ENCODE measurements at places on chromosomes 2 and 18. TPM values are rescaled to one million over a fixed set of nuclear protein-coding genes. Genes with fewer than 3 reads are reported as not detected.

IL1R2 gene
- total RNA-seq, result 0.15 TPM

RAB6C gene
- total RNA-seq, result 0.20 TPM

PAX8 gene
- total RNA-seq, result 12.4 TPM

DSC2 gene
- 2.5 TPM for total RNA-seq

FEV gene
- total RNA-seq, result not detected

LHCGR gene
- 2.3 TPM for total RNA-seq

TYMS gene
- total RNA-seq, result 1.1 TPM

SLC39A6 gene
- total RNA-seq, result 55.0 TPM

DNAJC27 gene
- total RNA-seq, result 10.2 TPM

TRABD2A gene
- 71.0 TPM for total RNA-seq

DRC1 gene
- 11.8 TPM for total RNA-seq

UGT1A3 gene
- total RNA-seq, result not detected

NYAP2 gene
- total RNA-seq, result 0.13 TPM

PSD4 gene
- 14.1 TPM for total RNA-seq

GALNT14 gene
- total RNA-seq, result 9.8 TPM

DNA sequence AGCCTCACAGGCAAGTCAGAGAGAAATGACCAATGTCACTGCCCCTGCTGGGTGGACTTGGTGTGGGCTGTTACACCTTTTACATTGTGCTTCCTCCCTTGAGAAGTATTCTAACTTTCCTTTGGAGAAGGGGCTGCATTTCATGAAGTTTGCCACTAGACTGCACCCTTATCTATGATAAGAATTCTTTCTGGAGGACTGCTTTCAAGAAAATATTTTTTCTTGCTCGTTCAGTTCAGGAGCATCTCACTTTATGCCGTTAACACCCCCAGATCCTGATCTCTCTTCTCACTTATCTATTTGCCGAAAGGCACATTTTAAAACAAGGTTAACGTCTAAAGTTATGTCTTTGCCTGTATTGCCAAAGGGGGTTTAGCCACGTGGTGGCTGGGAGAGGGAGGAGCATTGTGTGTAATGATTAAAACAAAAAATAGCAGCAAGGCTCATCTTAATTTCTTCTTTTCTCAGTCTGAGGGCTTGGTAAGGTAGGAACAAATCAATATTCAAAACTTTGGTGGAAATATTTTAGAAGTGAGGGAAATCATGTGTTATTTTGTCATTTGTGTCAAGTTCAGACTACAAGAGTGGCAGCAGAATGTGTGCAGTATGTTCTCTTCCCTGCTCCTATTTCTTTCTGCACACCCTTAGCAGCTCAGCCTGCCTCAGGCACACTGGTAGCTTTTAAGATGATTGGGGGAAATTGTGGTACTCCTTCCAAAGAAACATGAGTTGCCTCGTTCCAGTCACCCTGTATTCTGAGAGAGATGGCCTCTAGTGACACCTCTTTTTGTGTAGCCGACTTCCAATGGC is 1.6 kb upstream of the IGFBP5 start:
- H3K36me3 ChIP-seq, result no peaks in the 10 kb centered on the region
- no peak for DNase-seq
- no peaks in the 10 kb centered on the region for H3K27me3 ChIP-seq
- H3K4me3 ChIP-seq, result no peak overlapping the region
- H3K4me1 ChIP-seq, result peaks cover 23% of the 10 kb centered on the region
- H3K27ac ChIP-seq, result peak overlapping the region; percentile 49

DNA sequence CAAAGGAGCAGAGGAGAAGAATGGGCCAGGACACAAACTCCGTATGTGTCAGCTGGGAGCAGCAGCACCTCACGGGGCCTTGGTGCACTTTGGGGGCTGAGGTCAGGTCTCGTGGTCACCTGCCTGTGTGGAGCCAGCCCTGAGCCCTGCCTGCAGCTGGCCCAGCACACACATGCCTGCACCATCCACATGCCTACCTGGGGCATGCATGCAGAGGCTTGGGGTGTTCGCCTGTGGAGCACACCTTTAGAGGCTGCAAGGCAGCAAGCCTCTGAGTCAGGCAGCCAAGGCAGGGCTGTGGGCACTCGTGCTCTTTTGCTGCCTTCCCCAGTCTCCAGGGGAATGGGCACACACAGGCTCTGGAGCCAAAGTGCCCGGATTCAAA is 36.0 kb downstream of the ARHGEF4 start:
- H3K4me1 ChIP-seq, result no peaks in the 10 kb centered on the region
- no peaks in the 10 kb centered on the region for H3K36me3 ChIP-seq
- no peak overlapping the region for H3K4me3 ChIP-seq
- DNase-seq, result no peak

GRCh38 chr2:169732583-169733358 is 861 bp upstream of the KLHL23 start:
- H3K4me1 ChIP-seq, result peaks cover 4% of the 10 kb centered on the region
- no peaks in the 10 kb centered on the region for H3K27me3 ChIP-seq
- H3K36me3 ChIP-seq, result no peaks in the 10 kb centered on the region
- no peak for DNase-seq

DNA sequence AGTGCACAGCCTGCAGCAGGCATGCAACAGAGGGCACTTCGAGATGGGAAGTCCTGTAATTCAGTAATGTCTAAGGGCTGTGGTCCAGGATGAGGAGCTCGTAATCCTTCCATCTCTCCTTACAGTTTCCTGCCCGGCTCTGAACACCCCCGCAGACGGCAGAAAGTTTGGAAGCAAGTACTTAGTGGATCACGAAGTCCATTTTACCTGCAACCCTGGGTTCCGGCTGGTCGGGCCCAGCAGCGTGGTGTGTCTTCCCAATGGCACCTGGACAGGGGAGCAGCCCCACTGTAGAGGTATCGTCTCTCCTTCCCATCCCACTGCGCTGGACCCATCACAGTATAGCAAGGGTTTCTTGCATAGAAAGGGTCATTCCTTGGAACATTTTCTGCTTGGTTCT is 26.7 kb downstream of the FBLN7 start:
- DNase-seq, result no peak
- H3K36me3 ChIP-seq, result no peaks in the 10 kb centered on the region
- no peaks in the 10 kb centered on the region for H3K27me3 ChIP-seq
- no peak overlapping the region for H3K4me3 ChIP-seq
- H3K4me1 ChIP-seq, result no peaks in the 10 kb centered on the region
- no peak overlapping the region for H3K27ac ChIP-seq

DNA sequence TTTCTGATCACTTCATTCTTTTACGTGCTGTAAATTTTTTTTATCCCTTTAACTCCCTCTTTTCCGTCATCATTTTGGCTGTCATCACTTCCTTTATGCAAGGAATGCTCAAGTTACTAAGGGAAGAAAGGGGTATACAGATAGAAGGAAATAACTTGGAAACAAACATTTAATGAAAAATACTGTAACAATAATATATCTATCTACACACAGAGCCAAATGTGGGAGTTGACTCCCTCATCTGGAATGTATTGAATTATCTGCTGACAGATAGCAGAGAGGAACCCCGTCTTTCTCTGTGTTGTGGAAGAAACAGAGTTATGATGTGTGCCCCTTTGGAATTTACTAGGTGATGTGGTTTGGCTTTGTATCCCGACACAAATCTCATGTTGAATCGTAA is 182.5 kb upstream of the NXPH2 start:
- no peak for DNase-seq
- no peaks in the 10 kb centered on the region for H3K27me3 ChIP-seq
- no peaks in the 10 kb centered on the region for H3K36me3 ChIP-seq
- no peaks in the 10 kb centered on the region for H3K4me1 ChIP-seq

DNA sequence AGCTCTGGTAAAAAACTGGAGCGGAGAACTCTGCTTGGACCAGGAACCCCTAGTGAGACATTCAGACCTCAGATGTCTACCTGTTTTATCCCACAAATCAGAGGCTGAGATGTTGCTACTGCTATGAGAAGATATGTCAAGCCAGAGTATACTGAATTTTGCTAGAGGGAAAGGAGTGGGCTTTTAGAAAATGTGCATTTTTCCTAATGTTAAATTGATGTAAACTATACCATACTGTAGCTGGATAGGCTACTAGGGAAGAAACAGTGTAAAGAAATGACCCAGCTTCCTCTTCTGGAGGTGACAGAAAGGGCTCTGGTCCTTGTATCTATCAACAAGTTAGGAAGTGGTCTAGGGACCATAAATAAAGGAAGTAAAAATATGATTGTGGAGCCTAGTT is 65.0 kb downstream of the SLC39A10 start:
- no peaks in the 10 kb centered on the region for H3K27me3 ChIP-seq
- no peak overlapping the region for H3K27ac ChIP-seq
- H3K36me3 ChIP-seq, result no peaks in the 10 kb centered on the region
- no peaks in the 10 kb centered on the region for H3K4me1 ChIP-seq

GRCh38 chr18:59298871-59299270 is 19.6 kb downstream of the CPLX4 start:
- H3K4me3 ChIP-seq, result no peak overlapping the region
- no peak overlapping the region for H3K27ac ChIP-seq
- no peaks in the 10 kb centered on the region for H3K36me3 ChIP-seq
- no peak for DNase-seq
- H3K4me1 ChIP-seq, result no peaks in the 10 kb centered on the region
- no peaks in the 10 kb centered on the region for H3K27me3 ChIP-seq

GRCh38 chr2:214069254-214069653 is 341.6 kb upstream of the VWC2L start:
- no peaks in the 10 kb centered on the region for H3K4me1 ChIP-seq
- H3K36me3 ChIP-seq, result no peaks in the 10 kb centered on the region

DNA sequence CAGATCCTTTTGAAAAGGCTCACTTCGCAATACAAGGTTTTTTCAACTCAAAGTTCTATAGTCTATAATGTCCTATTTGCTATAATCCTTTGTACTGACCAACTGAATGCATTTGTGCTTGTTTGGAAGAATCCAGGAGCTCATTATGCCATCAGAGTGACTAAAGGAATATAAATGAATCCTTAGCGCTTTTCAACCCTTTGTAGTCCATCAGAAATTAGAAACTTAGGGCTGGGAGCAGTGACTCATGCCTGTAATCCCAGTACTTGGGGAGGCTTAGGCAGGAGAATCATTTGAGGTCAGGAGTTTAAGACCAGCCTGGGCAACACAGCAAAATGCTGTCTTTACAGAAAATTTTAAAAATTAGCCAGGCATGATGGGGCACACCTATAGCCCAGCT is 330.2 kb upstream of the CHAC2 start:
- no peak for DNase-seq
- H3K36me3 ChIP-seq, result no peaks in the 10 kb centered on the region
- H3K4me3 ChIP-seq, result no peak overlapping the region
- no peaks in the 10 kb centered on the region for H3K4me1 ChIP-seq
- H3K27me3 ChIP-seq, result no peaks in the 10 kb centered on the region

- H3K36me3 ChIP-seq, result no peaks in the 10 kb centered on the region
- no peaks in the 10 kb centered on the region for H3K27me3 ChIP-seq
- no peak overlapping the region for H3K27ac ChIP-seq
- H3K4me1 ChIP-seq, result no peaks in the 10 kb centered on the region
- no peak overlapping the region for H3K4me3 ChIP-seq
- DNase-seq, result no peak
Measured at GRCh38 chr2:187126247-187127005, 277.5 kb upstream of the ZSWIM2 start.

GRCh38 chr2:224143526-224143925 is 104.4 kb upstream of the SERPINE2 start:
- H3K36me3 ChIP-seq, result no peaks in the 10 kb centered on the region
- DNase-seq, result no peak
- no peaks in the 10 kb centered on the region for H3K27me3 ChIP-seq
- no peak overlapping the region for H3K27ac ChIP-seq
- no peaks in the 10 kb centered on the region for H3K4me1 ChIP-seq
- no peak overlapping the region for H3K4me3 ChIP-seq

DNA sequence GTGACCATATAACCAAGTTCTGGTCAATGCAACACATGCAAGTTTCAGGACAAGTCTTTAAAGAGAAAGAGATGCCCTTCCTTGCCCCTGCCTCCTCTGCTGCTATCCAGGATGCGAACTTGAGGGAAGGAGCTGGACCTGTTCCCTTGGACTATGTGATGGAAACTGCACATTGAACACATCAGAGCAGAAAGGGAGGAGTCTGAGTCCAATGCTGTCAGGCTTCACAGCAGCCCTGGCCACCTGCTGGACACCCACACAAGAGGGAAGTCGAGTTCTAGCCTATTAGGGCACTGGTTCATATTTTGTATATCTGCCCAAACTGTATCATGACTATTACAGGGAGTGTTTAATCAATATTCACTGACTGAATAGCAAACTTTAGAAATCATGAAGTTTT is 38.3 kb upstream of the TEX51 start:
- no peaks in the 10 kb centered on the region for H3K27me3 ChIP-seq
- DNase-seq, result no peak
- H3K27ac ChIP-seq, result no peak overlapping the region

DNA sequence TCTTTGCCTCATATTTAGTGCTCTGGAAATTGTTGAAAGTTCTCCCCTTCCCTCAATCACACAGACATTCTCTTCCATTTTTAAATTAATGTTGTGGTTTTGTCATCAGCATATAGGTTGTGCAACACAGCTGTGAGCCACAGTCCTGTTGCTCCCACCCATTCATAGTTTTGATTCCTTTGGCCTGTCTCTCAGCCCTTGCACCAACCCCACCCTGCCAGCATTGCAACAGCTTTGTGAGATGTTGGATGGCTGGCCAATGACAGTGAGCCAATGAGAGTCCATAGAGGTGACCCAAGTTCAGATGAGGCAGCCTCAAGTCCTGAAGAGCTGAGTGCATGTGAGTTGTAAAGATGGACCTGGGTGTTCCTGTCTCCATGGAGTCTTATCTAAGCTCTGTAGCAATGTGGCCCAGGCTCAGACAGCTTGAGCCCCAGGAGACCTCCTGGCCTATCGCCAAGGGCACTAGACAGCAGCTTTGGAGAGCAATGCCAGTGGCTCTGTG is 775.5 kb downstream of the RNF144A start:
- no peak for DNase-seq
- H3K4me3 ChIP-seq, result no peak overlapping the region
- H3K27ac ChIP-seq, result no peak overlapping the region

DNA sequence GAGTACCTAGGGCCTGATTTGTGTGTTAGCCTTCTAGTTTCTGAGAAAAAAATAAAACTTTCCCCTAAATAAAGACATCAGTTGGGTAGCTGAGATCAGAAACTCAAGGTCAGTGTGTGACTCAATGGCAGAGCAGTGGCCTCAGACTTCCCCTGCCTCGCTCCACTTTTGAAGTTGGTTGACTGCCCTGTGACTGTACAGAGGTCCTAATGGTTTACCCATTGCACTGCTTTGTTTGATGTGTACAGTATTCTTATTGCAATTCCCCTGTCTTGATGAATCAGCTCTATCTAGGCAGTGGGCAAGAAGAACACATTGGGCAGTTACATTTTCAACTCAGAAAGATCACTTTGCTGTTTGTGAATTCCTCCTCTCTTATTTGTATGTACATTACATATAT is 315.7 kb downstream of the KCNS3 start:
- H3K27me3 ChIP-seq, result no peaks in the 10 kb centered on the region
- no peak overlapping the region for H3K4me3 ChIP-seq
- H3K4me1 ChIP-seq, result no peaks in the 10 kb centered on the region
- no peak for DNase-seq
- no peak overlapping the region for H3K27ac ChIP-seq
- H3K36me3 ChIP-seq, result no peaks in the 10 kb centered on the region

GRCh38 chr18:31954349-31954748 is 11.4 kb upstream of the TRAPPC8 start:
- H3K4me1 ChIP-seq, result no peaks in the 10 kb centered on the region
- H3K27ac ChIP-seq, result no peak overlapping the region
- H3K27me3 ChIP-seq, result no peaks in the 10 kb centered on the region
- no peak overlapping the region for H3K4me3 ChIP-seq

GRCh38 chr2:169965495-169965894 is 138.2 kb downstream of the UBR3 start:
- no peak overlapping the region for H3K27ac ChIP-seq
- no peak for DNase-seq
- no peaks in the 10 kb centered on the region for H3K27me3 ChIP-seq
- H3K4me3 ChIP-seq, result no peak overlapping the region

Data from ovary (tissue), 10 donors.